Fibroblast of upper back skin (primary cell): ENCODE measurements at places on chromosomes 7 and 10.

DNA sequence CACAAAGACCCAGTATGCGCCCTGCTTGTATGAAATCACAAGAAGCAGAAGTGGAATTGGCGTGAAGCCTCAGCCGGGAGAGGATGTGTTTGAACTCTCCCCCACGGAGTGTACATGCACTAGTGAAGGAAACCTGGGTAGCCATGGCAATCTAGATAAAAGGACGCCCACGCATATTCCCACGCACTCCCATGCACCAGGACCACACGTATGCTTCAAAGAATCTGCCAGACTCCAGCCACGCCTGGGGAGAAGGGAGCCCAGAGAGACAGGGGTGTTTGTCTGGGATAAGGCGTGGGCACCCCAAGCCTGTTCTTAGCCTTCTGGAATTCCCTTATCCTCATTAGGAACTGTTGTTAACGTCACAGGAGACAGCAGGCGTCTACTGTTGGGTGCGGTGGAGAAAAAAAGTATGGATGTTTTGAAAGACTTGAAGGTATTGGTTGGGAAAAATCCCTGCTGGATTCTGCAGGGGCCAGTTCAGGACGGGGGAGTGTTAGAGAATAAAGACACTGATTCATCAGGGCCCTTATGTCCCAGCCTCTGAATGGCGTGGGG lies 28.9 kb upstream of the ECHDC3 start:
- no peak for DNase-seq

GRCh38 chr7:85386460-85386859 lies 199.6 kb upstream of the SEMA3D start:
- no peak for DNase-seq

- peak; percentile 21 for DNase-seq
Observed at GRCh38 chr7:107025449-107026103, 18.9 kb upstream of the PRKAR2B start.

GRCh38 chr7:132899833-132900232 lies 182.1 kb downstream of the CHCHD3 start:
- no peak for DNase-seq
